Hematopoietic multipotent progenitor cell (in vitro differentiated cells): ENCODE measurements at places on chromosomes 5 and 9. TPM values are rescaled to one million over a fixed set of nuclear protein-coding genes. Genes with fewer than 3 reads are reported as not detected.
A peak's percentile ranks its signal among the peaks of the same experiment; 100 is the strongest.

The TXNDC15 gene
- 87.8 TPM for total RNA-seq

The ARHGEF28 gene
- 0.27 TPM for total RNA-seq

The WDR38 gene
- not detected for total RNA-seq

The FBLL1 gene
- 0.54 TPM for total RNA-seq

The ARPC5L gene
- 13.5 TPM for total RNA-seq

The PCDHA13 gene
- not detected for total RNA-seq

GRCh38 chr5:141654298-141654697 lies 3.1 kb upstream of the FCHSD1 start:
- no peak for DNase-seq

- no peak for DNase-seq
Measured at GRCh38 chr5:98503616-98504015, 269.8 kb upstream of the RGMB start.

DNA sequence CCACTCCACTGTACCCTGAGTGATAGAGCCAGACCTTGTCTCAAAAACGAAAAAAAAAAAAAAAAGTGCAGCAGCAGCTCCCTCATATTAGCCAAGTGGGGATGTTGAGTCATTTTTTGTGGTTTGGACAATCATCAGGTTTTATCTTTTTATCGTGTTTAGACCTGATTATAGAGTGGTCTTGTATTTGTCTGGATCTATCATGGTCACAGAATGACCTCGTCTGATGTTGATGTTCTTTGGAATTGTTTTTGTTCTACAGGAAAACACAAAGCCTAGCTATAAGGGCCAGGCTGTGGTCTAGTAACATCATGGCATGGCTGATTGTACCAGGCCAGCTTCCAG lies 1.6 kb upstream of the FBXW11 start:
- DNase-seq, result no peak

DNA sequence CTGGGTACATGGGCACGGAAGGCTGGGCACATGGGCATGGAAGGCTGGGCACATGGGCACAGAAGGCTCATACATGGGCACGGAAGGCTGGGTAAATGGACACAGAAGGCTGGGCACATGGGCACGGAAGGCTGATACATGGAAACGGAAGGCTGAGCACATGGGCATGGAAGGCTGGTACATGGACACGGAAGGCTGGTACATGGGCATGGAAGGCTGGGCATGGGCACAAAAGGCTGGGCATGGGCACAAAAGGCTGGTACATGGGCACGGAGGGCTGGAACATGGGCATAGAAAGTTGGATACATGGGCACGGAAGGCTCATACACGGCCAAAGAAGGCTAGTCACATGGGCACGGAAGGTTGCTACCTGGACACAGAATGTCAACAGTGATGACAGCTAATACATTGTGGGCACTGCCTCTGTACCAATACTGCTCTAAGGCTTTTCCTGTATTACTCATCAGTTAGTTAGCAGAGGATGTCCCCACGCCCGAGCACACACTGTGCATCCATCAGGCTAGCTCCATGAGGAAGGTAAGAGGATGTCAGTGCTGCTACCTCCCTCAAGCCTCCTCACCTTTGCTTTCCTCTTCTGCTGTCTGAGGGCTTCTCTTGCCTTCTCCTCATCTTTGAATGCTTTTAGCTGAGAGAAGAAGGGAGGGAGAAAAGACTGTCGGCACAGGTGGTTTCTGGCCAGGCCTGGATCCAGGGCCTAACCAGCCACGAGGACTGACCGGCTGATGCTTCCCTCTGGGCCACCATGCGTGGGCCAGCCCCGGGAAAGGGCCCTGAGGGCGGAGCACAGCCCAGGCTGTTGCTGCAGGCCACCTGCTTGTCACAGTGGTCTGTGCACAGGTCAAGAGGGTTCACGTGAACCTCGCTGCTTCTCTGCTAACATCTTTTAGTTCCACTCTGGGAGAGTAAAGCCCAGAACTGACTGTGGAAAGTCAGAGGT lies 14.3 kb downstream of the GPX3 start:
- DNase-seq, result no peak

DNA sequence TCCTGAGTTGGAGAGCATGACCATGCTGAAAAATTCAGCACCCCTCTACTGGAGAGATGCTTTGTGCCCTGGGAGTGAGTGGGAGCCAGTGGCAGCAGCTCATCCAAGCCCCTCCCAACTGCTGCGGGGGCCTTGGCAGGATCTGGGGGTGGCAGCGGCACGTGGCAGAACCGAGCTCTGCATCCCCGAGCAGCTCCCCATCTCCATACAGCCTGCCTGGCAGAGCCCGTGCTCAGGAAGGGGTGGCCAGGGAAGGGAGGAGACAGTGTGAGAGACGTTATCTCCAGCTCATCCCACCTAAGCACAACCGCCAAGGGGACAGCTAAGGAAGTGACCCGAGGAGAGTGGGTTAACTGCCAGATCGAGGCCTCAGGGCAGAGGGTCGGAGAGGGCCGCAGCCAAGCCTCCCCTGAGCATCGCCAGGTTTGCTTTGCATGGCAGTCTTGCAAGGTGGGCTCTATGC lies 17.2 kb upstream of the DPM2 start:
- DNase-seq, result no peak

DNA sequence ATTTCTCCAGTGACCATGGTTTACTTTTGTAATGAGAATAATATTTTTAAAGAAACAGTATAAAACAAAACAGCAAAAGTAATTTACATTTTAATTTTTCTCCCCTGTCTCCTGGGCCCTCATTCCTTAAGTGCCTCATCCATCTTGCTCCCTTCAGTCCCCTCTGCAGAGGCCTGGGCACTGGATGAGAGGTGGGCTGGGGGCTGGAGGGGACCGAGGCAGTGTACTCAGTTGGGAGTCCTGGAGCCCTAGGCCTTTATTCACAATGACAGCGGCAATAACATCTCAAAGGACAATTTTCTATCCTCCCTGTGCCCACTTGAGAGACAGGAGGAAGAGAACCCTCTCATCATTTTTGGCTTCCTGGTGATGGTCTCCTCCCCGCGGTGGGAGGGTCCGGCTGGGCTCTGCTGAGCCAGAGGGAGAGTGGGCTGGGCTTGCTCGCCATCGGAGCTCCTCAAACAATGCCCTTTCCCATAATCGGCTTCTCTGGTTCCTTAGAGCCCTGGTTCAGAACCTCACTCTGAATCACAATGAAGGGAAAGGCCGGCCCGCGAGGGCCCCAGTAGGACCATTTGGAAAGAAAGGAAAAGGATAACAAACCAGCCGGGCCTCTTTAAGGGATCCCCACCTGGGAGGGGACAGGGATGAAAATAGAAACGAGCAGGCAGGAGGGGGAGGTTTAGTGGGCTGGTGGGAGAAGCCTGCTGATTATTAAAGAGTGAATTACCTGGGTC lies 9.7 kb upstream of the SMIM32 start:
- no peak for DNase-seq

DNA sequence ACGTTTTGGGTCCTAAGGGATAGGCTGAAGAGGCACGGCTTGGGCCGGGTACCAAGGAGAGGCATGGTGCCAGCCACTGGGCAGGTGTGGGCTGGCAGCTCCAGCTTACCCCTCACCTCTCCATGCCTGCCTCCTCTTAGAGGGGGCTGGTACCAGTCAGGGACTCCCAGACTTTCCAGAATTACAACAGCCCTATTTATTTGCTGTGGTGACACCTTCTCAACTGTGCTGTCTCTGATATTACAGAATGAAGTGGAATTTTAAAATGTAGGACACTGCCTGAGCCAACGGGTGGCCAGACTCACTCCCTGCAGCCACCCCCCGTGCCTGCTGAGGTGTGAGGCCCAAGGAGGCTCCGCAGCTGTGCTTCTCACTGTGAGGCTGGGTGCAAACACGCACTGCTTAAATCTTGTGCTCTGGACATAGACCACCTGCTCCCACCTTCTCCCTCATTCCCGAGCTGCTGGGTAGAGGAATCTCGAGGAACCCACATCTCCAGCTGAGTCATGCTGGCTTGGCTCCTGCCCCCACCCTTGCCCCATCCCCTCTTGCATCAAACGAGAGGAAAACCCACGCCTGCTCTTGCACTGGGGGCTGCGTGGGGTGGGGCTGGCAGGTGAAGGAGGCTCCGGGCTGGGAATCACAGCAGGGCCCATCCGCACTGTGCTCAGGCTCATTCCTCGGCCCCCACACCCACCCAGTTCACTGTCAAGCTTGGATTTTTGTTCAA lies 47.9 kb downstream of the PRRT1B start:
- no peak for DNase-seq

- DNase-seq, result no peak
Measured at GRCh38 chr9:15249981-15250380, 57.0 kb downstream of the TTC39B start.

DNA sequence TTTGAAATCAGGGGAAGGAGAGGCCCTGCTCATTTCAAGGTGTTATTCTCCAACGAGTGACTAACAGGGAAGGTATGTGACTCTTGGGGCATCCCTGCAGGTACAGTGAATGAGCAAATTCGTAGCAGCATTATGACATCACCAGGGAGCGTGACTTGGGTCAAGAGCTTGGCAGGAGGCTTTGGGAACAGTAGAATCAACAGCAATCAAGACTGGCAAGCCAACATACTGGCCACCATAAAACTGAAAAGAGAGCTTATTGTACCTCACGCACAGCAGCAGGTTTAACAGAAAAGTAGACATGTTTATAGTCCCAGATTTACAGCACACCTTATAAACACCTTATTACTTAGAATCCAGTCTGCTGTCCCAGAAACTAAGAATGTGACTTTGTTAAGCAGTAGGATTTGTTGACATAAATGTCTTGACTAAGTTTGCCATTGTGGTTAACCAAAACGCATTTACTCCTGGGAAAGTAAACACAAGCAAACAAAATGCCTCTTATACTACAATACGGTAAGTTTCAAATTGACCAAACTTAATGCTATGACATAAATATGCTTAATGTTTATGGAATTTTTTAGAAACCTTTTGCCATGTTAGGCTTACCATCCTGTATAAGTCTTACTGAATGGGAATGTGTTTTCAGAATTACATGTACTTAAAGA lies 297.8 kb downstream of the NPR3 start:
- DNase-seq, result no peak

GRCh38 chr9:1726993-1727759 lies 288.0 kb upstream of the SMARCA2 start:
- DNase-seq, result no peak

DNA sequence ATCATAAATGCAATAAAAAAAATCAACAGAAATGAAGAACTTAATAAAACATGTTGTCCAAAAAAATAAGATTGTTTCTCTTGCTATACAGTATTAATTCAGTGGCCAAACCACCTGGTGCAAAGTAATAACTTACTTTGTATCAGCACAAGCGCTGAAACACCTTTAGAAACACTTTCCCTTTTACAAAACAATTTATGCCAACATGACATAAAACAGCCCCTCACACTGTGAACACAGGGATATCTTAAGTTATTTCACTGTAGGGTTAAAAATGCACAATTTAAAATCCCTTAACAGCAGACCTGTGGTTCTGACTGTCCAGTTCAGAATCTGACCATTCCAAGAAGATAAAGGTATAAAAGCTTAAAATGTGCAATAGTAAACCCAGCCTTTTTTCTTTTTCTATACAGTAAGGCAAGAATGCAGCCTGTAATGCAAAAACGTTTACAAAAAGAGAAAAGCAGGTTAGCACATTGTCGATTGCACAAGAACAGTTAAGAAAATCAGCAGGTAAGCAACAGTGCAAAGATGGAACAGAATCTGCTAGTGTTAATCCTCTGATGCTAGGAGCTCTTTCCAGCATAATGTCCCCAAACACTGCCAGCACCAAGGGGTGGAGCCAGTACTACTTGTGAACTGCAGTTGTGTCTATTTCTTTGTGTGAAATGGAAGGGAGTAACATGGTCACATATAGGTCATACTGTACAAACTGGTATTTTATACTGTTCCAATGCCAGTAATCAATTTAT lies 21.6 kb downstream of the RAB14 start:
- DNase-seq, result no peak

- peak; percentile 6 for DNase-seq
Measured at GRCh38 chr5:142386137-142387023, 61.6 kb upstream of the SPRY4 start.

DNA sequence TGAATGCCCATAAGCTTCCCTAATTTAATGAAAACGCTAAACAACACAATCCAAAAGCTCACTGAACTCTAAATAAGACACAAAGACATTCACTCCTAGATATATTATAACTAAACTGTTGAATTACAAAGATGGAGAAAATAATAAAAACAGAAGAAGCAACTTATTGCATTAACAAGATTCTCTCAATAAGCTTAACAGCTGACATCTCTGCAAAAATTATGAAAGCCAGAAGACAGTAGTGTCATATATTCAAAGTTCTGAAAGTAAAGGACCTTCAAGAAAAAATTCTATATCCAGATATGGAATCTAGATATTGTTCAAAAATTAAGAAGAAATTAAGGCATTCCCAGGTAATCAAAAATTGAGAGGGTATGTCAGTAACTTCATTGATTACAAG lies 957.8 kb upstream of the TYRP1 start:
- DNase-seq, result no peak

DNA sequence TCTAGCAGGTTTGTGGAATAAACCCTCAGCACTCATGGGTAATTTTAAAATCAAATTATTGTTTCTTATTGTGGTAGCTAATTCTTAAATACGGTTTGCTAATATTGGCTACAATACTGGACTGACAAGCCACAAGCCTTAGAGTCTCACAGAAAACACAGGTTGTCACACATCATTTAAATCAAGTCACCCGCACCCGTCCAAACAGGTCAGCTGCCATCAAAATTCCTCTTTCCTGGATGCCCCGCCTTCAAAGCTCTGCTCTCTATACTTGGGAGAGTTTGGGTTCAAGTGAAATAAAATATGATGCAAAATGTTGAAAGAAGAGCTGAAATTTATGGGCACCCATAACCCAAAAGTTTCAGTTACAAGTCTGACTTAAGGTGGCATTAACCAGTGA lies 12.3 kb upstream of the SUSD1 start:
- no peak for DNase-seq

DNA sequence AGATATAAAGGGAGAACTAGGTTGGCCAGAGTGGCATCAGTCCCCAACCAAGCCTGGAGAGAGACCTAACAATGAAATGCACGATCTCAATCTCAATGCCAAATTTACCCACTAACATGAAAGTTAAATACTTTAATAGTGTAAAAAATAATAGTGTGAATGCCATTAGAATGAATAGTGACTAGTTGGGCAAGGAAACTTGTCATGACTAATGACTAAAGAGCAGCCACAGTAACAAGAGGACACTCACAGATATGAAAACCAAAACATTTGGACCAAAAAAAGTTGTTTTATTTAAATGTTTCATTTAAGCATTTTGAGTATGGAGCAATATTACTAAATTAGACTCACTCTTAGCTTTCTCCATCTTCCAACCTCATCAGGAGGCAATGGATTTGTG lies 1853.8 kb downstream of the EFNA5 start:
- DNase-seq, result no peak
